ENCODE measurements at places on chromosomes 7 and 10. TPM values are rescaled to one million over a fixed set of nuclear protein-coding genes. Genes with fewer than 3 reads are reported as not detected.

DNA sequence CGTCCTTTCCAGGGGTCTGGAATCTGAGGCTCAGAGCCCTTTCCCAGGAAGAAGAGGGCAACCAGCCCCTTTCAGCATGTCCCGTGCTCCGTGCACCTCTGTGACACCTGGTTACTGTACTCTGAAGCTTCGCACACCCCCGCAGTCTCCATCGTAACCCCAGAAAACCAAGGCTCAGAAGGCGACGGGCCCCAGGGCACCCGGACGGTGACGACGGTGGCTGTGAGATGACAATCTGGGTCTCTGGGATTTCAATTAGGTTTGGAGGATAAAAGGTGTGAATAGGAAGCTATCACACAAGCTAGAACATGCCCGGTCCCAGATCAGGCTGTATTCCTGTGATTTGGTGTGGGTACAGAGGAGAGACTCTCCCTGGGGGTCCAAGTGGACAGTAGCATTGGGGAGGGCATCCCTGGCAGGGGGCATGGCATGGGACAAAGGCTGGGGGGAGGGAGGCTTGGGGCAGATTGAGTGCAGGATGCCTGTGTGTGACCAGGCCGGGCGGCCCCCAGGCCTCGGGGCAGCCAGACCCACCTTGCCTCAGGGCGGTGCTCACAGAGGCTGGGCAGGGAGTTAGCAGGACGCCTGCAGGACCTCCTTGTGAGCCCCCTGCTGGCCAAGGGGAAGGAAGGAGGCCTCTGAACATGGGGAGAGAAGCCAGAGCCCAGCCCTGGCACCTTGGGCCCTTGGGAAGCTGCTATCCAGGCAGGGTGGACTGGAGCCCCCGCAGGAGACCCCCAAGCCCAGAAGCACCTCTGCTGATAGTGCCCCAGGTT, 23.4 kb upstream of the PSMG3 start:
- no peaks in the 10 kb centered on the region for H3K4me1 ChIP-seq
- no peak for DNase-seq
- no peak overlapping the region for H3K27ac ChIP-seq
- H3K4me3 ChIP-seq, result no peak overlapping the region
- peaks cover 2% of the 10 kb centered on the region for H3K36me3 ChIP-seq

Gene BCL7B
- total RNA-seq, result 50.4 TPM

DNA sequence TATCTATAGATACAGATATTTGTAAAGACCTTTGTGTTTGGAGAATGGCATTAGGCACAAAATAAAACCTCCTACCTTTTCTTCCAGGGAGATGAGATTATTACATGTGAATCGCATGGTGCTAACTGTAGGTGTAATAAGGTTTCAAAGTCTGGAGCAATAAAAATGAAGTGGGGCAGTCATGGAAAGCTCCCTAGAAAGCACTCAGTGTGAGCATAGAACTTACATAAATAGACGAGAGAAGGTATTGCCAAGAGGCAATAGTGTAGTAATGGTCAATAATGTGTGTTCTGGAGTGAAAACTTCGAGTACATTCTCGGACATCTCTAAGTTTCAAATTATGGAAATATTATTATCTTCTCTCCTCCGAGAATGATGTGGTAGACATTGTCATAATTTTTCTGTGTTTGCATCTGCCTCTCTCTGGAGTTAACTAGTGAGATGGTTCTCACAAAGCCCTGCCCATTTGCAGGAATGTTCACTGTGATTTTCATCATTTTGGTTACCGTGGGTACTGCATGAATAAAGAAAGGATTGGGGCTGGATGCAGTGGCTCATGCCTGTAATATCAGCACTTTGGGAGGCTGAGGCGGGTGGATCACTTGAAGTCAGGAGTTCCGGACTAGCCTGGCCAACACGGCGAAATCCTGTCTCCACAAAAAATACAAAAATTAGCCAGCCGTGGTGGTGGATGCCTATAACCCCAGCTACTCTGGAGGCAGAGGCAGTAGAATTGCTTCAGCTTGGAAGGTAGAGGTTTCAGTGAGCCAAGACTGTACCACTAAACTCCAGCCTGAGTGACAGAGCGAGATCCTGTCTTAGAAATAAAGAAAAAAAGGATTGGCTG, 10.6 kb downstream of the VIM start:
- H3K27me3 ChIP-seq, result peaks cover 68% of the 10 kb centered on the region
- H3K36me3 ChIP-seq, result peaks cover 34% of the 10 kb centered on the region
- H3K4me1 ChIP-seq, result peaks cover 53% of the 10 kb centered on the region
- peak; percentile 92 for DNase-seq
- H3K27ac ChIP-seq, result peak overlapping the region; percentile 100

DNA sequence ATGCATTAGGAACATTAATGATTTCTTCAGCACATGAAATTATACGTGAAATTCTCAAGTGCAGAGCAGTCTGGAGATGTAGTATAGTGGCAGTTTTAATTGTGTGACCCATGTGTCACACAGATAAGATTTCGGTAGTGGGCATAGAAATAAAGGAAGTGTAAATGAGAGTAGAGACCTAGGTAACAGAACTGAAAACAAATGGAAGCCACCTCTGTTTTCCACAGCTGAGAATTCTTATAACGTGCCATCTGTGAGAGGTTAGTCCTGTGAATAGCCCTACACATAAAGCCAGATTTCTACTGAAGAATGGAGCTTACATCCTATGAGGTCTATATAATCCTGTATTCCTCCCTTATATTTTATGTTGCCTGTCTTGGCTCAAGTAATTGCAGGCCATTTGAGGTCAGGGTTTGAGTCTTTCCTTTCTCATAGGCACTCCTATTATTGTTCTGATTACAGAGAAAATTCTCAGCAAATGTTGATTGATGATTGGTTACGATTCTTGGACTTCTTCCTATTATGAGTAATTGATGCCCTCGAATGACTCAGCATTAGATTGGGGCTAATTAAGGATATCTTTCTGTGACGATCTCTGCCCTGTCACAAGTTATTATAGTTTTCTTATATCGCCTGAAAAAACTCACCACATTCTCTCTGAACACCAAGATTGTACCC, 258.2 kb downstream of the KIF20B start:
- H3K27ac ChIP-seq, result no peak overlapping the region
- H3K36me3 ChIP-seq, result no peaks in the 10 kb centered on the region
- H3K4me1 ChIP-seq, result no peaks in the 10 kb centered on the region
- no peak for DNase-seq
- H3K4me3 ChIP-seq, result no peak overlapping the region

GRCh38 chr7:113519472-113519871, 399.3 kb downstream of the PPP1R3A start:
- no peak overlapping the region for H3K4me3 ChIP-seq
- H3K27ac ChIP-seq, result no peak overlapping the region
- no peaks in the 10 kb centered on the region for H3K4me1 ChIP-seq
- no peak for DNase-seq
- no peaks in the 10 kb centered on the region for H3K36me3 ChIP-seq
- H3K27me3 ChIP-seq, result no peaks in the 10 kb centered on the region

DNA sequence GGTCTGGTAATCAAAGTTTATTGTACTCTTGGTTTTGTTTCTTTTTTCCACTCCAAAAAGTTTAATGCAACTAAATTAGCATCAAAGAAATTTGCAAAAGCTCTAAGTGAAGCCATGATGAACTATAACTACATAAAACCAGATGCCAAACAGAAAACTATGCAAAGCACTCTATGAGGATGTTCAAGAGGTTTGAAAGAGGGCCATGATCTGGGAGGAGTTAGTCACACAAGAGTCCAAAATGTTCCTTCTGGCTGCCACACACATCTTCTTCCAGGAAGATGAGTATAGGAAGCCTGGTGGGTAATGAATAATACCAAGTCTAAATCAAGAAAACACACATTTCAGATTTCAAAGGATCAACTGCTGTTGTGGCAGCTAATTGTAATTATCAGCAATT, 28.4 kb downstream of the GLI3 start:
- no peaks in the 10 kb centered on the region for H3K27me3 ChIP-seq
- no peak overlapping the region for H3K27ac ChIP-seq
- H3K36me3 ChIP-seq, result peaks cover 24% of the 10 kb centered on the region
- H3K4me3 ChIP-seq, result no peak overlapping the region

- no peaks in the 10 kb centered on the region for H3K27me3 ChIP-seq
- no peak overlapping the region for H3K27ac ChIP-seq
- H3K4me3 ChIP-seq, result peak overlapping the region; percentile 93
- peaks cover 53% of the 10 kb centered on the region for H3K4me1 ChIP-seq
Measured at GRCh38 chr10:91887272-91888076, 21.8 kb downstream of the FGFBP3 start.

DNA sequence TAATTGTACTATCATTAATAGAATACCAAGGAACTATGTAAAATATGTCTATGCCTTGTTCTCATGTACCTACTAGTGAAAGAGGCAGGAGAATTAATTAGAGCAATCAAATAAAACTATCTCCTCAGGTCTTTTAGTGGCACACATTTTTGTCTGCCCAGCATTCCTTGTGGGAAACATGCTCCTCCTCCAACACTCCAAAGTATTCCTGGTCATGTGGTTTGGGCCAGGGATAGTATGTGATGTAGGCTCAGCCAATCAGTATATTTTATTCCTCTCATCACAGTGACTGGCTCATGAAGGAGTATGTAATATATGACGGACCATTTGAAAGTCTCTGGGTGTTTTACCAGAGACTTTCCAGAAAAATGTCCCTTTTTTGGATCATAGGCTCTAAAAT, 16.7 kb upstream of the SYPL1 start:
- no peak for DNase-seq
- no peak overlapping the region for H3K4me3 ChIP-seq
- H3K4me1 ChIP-seq, result peaks cover 28% of the 10 kb centered on the region
- no peak overlapping the region for H3K27ac ChIP-seq

GRCh38 chr10:19247843-19248242, 199.2 kb downstream of the MALRD1 start:
- no peak overlapping the region for H3K4me3 ChIP-seq
- H3K27ac ChIP-seq, result no peak overlapping the region
- H3K36me3 ChIP-seq, result no peaks in the 10 kb centered on the region

DNA sequence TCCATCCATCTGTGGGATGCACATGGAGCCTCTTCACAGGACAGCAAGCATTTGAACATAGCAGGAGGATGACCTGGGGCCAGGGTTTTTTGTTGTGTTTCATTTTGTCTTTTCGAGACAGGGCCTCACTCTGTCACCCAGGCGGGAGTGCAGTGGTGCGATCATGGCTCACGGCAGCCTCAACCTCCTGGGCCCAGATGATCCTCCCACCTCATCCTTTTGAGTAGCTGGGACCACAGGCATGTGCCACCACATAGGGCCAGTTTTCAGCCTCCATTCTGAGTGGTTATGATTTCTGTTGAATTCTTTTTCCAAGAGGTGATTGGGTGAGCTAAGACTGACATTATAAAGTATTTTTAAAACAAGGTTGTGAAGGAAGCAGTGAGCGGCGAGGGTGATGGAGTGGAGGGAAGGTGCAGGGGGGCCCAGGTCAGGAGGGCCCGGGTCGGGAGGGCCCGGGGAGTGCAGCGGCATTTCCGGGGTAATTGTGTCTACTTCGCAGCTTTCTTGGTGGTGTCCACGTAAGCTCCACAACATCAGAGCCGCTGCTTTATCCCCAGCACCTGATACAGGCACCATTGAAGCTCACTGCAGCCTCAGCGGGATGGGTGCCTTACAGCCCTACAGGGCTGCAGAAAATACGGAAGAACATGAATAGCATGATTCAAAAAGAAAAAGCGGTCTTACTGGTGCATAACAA, 12.0 kb upstream of the LARP4B start:
- no peak overlapping the region for H3K27ac ChIP-seq
- H3K27me3 ChIP-seq, result no peaks in the 10 kb centered on the region
- no peaks in the 10 kb centered on the region for H3K36me3 ChIP-seq
- H3K4me3 ChIP-seq, result no peak overlapping the region
- H3K4me1 ChIP-seq, result peaks cover 13% of the 10 kb centered on the region

GRCh38 chr10:60267802-60268201, 121.9 kb downstream of the ANK3 start:
- DNase-seq, result no peak
- peaks cover 11% of the 10 kb centered on the region for H3K27me3 ChIP-seq
- no peaks in the 10 kb centered on the region for H3K36me3 ChIP-seq
- no peak overlapping the region for H3K4me3 ChIP-seq
- no peak overlapping the region for H3K27ac ChIP-seq

DNA sequence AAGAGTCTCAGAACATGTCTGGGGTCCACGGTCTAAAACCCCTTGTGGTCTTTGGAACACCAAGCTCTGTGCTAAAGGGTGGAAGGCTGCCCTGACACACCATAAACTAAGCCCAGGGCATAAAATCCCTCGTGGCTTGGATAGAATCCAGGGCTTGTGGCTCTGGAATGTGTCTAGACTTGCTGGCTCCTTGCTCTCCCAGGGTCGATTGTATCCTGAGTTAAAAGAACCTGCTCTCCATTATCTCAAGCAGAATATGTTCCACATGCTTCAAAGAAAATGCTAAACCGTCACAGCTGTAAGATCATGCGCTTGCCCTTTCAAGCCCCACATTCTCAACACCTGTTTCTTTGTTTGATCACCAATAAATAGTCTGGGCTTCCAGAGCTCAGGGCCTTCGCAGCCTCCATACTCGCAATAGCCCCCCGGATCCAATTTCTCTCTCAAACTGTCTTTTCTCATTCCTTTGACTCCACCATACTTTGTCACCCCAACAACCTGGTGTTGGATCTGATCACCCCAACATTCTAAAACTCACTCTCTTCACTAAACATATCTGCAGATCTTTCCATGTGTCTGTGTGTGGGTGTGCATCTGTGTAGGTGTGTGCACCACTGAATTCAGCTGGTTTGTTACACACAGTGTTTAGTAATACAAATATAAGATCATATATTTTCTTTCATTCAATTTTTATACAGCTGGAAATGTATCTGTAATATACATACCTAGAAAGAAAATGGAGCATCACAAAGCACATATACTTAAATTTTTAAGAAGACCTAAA, 238.5 kb downstream of the ZMYND11 start:
- H3K27ac ChIP-seq, result peak overlapping the region; percentile 8
- H3K4me1 ChIP-seq, result peaks cover 54% of the 10 kb centered on the region
- peak; percentile 74 for DNase-seq
- H3K27me3 ChIP-seq, result no peaks in the 10 kb centered on the region
- peak overlapping the region; percentile 43 for H3K4me3 ChIP-seq

GRCh38 chr7:108189733-108190388, 59.7 kb upstream of the LAMB4 start:
- no peaks in the 10 kb centered on the region for H3K27me3 ChIP-seq
- no peak for DNase-seq
- no peak overlapping the region for H3K27ac ChIP-seq
- H3K4me3 ChIP-seq, result no peak overlapping the region
- no peaks in the 10 kb centered on the region for H3K36me3 ChIP-seq
- H3K4me1 ChIP-seq, result peaks cover 17% of the 10 kb centered on the region

Gene CYP2W1
- 0.10 TPM for total RNA-seq

DNA sequence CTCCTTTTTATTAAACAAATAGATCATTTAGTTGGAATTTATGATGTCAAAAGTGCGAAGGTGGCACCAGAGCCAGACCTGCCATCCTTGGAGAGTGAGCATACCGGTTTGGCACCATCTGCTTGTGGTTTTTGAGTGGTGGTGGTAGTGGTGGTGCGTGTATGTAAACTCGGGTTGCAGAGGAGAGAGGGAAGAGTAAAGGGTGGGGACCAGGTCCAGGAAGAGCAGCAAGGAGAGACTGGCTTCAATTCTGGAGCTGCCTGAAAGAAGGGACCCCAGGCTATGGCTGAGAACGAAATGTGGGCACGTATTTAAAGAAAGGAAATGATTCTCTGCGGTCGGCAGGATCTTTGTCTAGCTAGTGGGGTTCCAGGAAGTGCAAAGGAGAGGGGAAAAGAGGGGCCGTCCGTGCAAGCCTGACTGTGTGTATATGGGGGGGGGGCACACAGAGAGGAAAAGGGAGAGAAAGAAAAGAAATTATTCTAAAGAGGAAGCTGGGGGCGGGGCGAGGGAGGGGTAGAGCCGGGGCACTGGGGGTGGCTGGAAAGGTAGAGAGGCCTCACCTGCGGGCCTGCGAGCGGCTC, 448 bp upstream of the GOLGA7B start:
- peaks cover 27% of the 10 kb centered on the region for H3K27me3 ChIP-seq
- no peaks in the 10 kb centered on the region for H3K36me3 ChIP-seq
- no peak overlapping the region for H3K27ac ChIP-seq
- DNase-seq, result no peak
- peak overlapping the region; percentile 52 for H3K4me3 ChIP-seq
- peaks cover 5% of the 10 kb centered on the region for H3K4me1 ChIP-seq

Gene MLXIPL
- not detected for total RNA-seq

Measured in HFFc6 (cell line).